GM18507 (cell line): ENCODE measurements at places on chromosomes 7 and 10.

DNA sequence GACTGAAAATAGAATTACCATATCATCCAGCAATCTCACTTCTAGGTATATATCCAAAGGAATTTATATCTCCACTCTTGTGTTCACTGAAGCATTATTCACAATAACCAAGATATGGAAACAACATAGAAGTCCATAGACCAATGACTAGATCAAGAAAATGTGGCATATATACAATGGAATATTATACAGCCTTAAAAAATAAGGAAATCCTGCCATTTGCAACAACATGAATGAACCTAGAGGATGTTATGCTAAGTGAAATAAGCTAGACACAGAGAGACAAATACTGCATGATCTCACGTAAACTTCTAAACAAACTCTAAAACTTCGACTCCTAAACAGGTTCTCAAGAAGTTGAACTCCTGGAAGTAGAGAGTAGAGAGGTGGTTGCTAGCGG lies 254.5 kb downstream of the SKIDA1 start:
- no peak for DNase-seq

- DNase-seq, result no peak
Measured at GRCh38 chr10:97466755-97467154, 20.8 kb downstream of the ZDHHC16 start.

- no peak for DNase-seq
Measured at GRCh38 chr10:130686689-130687300, 550.6 kb downstream of the GLRX3 start.

GRCh38 chr7:2151801-2152612 lies 80.7 kb downstream of the MAD1L1 start:
- DNase-seq, result no peak

DNA sequence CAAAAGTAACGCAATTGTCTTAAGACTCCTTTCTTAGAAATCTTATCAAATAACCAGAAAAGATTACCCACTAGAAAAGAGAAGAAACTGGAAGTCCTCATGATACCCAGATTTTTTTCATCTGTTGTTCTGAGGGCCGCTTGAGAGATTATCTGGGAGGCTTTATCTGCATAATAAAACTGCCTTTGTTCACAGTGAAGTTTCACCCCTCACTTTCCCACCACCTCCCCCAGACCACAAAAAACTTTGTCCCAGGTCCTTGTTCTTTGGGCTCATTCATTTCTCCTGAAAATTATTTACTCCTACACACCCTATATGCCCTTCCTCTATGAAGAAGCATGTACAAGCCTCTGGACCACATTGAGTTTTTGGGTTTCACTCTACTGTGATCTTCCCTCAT lies 745.1 kb upstream of the COBL start:
- no peak for DNase-seq

DNA sequence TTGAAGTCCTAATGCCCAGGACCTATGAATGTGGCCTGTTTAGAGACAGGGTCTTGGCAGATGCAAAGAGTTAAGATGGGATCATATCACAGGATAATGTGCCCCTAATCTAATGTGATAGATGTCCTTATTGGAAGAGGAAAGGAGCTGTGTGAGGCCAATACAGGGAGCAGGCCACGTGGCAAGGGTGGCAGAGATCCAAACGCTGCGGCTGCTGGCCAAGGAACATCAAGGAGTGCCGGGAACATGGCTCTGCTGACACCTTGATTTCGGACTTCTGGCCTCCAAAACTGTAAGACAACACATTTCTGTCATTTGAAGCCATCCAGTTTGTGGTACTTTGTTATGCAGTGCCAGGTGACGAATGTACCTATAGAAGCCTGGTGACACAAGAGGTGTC lies 37.7 kb upstream of the EZH2 start:
- no peak for DNase-seq

GRCh38 chr7:143503261-143503660 lies 25.6 kb downstream of the TAS2R41 start:
- DNase-seq, result no peak

- DNase-seq, result no peak
Measured at GRCh38 chr10:77291596-77292505, 345.8 kb downstream of the KCNMA1 start.

GRCh38 chr7:142793156-142793555 lies 22.4 kb downstream of the PRSS2 start:
- no peak for DNase-seq

GRCh38 chr7:98569691-98570337 lies 47.3 kb upstream of the NPTX2 start:
- DNase-seq, result no peak

- no peak for DNase-seq
Measured at GRCh38 chr7:151304856-151305255, 36.8 kb upstream of the NUB1 start.

GRCh38 chr10:43843321-43844101 lies 194.8 kb upstream of the ZNF32 start:
- DNase-seq, result no peak

DNA sequence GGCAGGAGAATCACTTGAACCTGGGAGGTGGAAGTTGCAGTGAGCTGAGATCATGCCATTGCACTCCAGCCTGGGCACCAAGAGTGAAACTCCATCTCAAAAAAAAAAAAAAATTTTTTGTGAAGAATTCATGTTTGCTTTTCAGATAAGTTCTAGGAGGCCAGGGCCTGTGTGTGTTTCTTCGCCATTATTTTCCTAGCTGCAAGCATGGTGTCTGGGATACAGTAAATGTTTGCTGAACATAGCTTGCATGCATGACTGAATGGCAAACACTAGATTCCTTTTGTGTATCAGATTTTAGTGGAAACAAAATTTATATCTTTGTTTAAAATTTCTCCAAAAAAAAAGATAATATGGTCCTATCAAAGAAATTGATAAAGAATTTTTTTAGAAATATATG lies 9.7 kb upstream of the MACC1 start:
- no peak for DNase-seq

GRCh38 chr10:89001024-89001728 lies 10.6 kb downstream of the FAS start:
- DNase-seq, result no peak

DNA sequence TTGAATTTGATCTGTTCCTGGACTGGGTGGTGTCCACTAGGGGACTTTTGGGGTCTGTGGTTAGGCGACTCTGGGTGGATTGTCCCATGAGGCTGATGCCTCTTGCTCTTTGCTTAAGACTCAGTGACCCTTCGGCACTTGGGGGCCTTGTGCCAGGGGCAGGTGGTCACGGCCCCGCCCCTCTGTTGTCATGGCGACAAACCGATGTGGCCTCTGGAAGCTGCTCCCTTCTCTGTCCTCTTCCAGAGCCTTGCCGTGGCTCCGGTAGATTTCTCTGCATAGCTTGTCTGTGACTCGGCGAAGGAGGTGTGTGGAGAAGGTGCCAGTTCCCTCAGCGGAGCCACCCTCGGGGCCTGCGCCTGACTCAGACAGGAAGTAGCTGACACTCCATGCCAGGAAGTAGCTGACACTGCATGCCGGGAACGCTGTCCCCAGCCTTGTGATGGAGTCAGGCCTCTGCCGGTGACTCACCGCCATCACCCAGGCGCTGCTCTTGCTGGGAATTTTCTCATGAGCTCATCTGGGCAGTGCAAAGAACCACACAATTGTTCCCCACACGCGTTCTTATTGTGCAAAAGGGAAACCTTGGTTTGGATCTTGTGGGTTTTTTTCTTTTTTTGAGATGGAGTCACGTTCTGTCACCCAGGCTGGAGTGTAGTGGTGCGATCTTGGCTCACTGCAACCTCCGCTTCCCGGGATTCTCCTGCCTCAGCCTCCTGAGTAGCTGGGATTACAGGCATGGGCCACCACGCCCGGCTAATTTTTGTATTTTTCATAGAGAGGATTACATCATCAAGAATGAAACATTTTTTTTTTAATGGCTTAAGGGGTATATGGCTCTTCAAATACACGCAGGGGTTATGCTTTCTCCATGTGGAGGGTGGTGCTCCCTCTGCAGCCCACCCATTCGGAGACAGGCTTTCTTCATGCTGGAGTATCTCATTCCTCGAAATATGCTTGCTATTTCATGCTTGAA lies 72.6 kb downstream of the PFKFB3 start:
- DNase-seq, result peak; percentile 43

DNA sequence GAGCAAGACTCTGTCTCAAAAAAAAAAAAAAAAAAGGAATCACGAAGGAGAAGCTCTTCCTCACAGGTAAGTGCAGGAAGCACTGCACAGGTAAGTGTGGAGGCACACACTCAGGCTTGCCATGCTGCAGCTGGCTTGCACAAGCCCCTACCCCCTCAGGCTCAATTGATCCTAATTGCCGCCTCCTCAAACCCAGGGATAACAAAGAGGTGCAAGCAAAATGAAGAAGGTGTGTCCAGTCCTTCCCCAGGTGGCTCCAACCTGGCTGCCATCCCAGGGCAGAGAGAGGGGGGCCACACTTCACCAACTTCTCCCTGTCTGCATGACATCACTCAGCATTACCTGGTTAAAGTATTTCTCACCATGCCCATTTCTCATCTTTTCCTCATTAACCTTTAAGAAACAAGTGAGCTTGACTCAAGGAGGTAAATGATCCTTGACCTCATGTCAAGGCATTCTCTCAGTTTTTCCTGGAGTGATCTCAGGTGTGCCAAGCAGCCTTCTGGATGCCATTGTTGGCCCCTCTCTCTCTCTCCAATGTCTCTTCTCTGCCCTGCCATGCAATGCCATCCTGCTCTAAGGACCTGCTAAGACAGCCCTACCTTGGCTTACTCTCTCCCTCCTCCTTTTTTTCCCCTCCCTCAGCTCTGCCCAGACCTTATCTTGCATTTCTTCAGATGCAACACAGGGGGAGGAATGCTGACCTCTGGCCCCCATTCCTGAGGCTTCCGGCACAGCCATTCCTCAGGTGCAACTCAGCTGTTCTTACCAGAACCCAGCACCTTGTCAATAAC lies 13.0 kb upstream of the TRPV6 start:
- no peak for DNase-seq

DNA sequence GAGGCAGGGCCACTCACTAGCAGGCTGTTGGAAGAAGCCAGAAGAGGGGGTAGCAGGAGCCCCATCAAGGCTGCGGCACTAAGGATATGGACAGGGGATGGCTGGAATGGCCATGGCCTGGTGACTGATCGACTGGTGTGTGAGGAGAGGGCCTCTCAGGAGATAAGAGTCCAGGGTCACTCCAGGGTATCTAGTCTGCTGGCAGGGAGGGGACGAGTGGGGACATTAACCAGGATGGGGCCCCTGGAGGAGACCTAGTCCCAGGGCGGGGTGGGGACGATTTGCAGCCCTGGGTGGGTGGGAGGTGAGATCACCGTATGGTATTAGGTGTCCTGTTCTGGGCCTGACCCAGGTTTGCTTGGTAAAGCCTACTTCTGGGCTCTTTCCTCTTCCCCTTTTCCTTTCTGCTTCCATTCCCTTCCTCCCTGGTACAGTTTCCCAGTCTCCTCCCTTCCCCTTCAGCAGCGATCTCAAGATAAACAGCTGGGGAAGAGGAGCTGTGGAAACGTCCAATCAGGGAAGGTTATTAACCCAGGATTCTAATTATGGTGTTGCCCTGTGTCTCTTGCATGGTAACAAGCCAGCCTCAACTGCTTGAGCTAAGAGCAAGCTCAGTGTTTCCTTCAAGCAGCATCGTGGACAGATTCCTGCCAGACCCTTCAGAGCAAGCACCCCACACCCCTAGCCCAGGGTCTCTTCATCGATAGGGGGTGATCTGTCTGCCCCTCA lies 233.2 kb downstream of the RPS24 start:
- no peak for DNase-seq

DNA sequence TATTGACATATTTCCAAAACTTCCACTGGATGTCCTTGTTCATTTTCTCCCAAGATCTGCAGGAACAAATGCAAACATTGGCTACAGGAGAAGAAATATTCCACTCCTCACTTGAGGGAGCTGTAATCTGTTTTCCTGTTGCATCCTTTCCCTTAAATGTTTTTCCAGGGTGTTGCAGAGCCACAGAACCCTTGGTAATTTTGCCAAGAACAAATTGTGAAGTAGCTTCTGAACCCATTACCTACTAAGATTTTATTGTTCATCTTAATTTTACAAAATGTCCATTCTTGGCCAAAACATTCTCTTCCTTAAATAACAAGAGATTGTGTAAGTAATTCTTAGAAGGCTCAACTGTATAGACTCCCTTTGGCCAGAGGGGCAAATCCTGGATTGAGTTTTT lies 177.0 kb downstream of the GNAT3 start:
- no peak for DNase-seq

DNA sequence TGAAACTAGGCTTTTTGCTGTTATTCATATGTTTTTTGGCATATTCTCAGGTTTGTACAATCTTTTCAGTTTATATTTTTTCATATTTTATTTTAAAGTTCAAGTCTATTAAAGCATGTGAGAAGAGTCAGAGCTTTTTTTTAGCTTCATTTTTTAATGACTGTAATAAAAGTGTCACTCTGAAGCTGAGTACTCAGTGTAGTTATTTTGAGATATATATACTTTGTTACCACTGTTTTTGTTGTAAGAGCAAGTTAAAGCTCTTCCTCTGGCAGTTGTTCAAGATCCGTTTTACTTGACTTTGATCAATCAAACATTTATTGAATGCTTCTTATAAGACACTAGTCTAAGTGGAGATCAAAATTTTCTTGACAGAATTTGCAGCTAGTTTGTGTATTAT lies 37.5 kb downstream of the CASD1 start:
- no peak for DNase-seq

DNA sequence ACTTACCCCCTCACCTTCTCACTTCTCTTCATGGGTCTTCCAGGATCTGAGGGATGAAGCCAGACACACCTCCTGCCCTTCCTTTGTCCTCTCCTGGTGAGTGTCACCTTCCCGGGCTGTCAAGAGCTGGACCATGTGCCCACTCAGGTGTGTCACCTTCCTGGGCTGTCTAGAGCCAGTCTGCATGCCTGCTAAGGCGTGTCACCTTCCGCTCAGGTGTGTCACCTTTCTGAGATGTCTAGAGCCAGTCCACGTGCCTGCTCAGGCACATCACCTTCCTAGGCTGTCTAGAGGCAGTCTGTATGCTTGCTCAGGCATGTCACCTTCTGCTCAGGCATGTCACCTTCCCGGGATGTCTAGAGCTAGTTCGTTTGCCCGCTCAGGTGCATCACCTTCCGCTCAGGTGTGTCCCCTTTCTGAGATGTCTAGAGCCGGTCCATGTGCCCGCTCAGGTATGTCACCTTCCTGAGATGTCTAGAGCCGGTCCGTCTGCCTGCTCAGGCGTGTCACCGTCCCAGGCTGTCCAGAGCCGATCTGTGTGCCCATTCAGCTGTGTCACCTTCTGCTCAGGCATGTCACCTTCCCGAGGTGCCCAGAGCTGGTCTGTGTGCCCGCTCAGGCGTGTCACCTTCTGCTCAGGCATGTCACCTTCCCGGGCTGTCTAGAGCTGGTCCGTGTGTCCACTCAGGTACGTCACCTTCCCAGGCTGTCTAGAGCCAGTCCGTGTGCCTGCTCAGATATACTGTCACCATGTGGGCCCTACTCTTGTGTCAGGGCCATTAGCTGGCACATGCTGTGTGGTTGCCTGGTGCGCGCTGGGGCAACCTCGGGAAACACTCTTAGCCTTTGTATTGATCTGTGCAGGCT lies 245.3 kb downstream of the EBF3 start:
- DNase-seq, result no peak

- no peak for DNase-seq
Measured at GRCh38 chr10:4825868-4826791, at the start of gene AKR1E2. TSS of gene AKR1E2 (plus strand) at chr10:4826207. CDS start at chr10:4826325, 118 bp downstream.

- no peak for DNase-seq
Measured at GRCh38 chr7:154183482-154183881, 131.3 kb downstream of the DPP6 start.

GRCh38 chr10:1659221-1659791 lies 78.0 kb downstream of the ADARB2 start:
- no peak for DNase-seq
